Right renal pelvis (tissue), 4 donors: ENCODE measurements at places on chromosomes 6 and 20.

DNA sequence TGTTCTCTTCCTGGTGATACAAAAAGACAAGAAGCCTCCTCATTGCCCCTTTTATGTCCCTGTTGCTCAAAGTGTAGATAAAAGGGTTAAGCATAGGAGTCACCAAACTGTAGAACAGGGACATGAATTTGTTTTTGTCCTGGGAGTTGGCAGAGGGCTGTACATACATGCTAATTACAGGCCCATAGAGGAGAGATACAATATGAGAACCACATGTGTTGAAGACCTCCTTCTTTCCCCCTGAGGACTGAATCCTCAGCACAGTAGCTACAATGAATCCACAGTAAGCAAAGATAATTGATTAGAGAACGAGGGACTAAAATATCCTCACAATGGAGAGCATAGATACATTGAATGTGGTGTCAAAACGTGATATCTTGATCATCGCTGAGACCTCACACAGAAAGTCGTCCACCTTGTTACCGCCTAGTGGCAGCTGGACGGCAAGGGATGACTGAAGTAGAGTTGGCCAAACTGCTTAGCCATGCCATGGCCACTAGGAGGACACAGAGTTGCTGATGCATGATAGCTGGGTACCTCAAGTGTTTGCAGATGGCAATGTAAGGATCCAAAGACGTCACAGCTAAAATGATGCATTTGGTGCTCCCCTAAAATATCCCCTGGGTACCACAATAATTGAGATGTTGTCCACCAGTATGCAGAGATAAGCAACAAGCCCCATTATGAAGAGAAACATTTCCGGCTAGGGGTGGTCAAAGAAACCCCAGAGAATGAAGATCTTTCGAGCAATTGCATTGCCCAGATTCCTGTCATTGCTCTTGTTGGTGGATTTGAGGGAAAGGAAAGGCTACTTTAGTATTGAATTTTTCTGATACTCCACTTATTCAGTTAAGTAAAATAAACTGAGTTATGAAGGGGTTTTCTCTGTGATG lies 15.0 kb downstream of the OR2B3 start:
- no peak for DNase-seq

GRCh38 chr6:2977799-2978590 lies 6.6 kb upstream of the SERPINB6 start:
- no peak for DNase-seq

- no peak for DNase-seq
These were observed 112.8 kb downstream of the INSM1 start for GRCh38 chr20:20480689-20481088.

DNA sequence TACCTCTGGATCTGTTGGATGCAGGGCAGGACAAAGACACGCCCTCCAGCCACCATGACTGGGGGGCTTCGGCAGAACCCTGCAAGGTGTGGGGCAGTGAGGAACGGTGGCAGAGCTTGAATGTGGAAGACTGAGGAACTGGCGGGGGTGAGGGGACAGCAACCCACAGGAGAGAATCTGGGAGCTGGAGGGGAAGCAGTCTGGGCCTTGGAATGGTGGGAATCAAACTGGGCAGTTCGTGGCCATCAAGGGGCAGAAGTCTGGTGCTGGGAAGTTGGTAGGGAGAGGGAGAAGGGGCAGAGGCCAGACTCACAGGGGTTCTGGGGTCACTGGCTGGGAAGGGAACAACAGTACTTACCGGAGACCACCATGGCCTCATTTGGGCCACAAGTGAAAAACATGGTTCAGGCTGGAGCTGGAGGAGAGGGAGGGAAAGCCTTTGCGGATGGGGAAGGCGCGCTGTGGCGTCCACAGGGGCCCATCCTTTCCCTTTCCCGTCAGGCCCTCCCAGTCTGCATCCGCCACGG lies 635 bp downstream of the FLOT1 start:
- no peak for DNase-seq

- no peak for DNase-seq
These were observed 23.5 kb upstream of the PDE7B start for GRCh38 chr6:135828021-135828420.

DNA sequence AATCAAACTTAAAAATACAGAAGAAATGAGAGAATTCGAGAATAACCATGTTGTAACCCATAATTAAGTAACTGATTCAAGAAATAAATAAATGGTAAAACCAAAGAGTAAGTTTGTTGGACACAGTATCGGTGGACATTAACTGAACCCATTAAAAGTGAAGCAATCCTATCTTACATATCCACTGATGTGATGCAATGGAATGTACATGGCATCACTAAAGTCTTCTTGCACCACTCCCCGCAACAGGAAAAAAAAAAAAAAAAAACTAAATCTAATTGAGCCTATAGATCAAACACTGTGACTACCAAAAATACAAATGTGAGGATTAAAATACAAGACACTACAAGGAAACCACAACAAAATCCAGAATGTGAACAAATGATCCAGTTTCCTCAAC lies 7.9 kb downstream of the SNX14 start:
- no peak for DNase-seq

DNA sequence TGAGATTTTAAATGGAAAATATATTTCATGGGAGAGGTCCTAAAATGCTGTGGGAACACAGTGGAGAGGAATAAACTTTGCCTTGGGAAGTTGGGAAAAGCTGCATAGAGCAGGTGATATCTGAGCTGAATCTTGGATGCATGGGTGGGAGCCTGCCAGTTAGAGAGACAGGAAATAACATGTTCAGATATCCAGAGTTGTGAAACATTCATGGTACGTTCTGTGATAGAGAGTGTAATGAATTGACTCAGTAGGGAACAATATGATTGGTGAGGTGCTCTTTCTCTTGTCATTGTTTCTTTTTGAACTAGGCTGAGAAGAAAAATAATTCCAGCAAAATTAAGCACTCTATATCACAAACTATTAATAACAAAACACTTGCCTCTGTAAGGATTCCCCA lies 72.8 kb downstream of the RPS12 start:
- no peak for DNase-seq

GRCh38 chr20:42836339-42836738 lies 353.4 kb downstream of the PTPRT start:
- peak; percentile 5 for DNase-seq

GRCh38 chr6:106579281-106579680 lies 50.0 kb downstream of the RTN4IP1 start:
- no peak for DNase-seq

DNA sequence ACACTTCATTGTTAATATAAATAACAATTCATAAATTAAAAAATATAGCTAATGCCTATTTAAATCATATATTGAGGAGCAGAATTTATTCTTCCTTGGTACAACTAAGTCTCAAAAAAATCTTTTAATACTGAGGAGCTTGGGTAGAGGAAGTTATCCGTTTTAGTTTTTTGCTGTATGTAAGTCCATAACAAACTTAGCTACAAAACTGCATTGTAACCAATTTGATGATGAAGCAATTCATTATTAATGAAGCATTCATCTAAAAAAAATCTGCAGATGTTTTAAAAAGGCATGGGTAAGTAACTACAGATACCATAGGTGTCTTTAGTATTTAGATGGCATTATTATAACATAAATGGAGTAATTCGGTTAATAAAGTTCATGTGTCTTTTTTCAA lies 1.3 kb downstream of the KHDRBS2 start:
- no peak for DNase-seq

DNA sequence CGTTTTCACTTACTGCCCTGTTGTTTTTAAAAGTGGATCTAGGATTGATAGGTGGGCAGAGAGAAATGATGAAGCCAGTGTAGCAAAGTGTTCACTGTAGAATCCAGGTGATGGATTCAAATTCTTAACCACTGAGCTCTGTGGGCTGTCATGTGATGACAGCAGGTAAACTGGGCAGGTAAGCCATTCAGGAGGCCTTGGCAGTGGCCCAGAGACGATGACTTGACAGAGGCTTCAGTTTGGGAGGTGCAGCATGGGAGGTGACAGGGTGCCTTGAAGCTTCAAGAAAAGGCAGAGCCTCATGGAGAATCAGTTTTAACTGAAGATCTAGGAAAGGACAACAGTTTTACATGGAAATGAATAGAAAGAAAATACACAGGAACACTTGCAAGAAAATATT lies 2.0 kb downstream of the NAA20 start:
- no peak for DNase-seq

GRCh38 chr6:15504040-15504495 lies 158.8 kb downstream of the DTNBP1 start:
- DNase-seq = no peak

GRCh38 chr20:47677635-47678453 lies 107.4 kb downstream of the SULF2 start:
- peak; percentile 44 for DNase-seq

DNA sequence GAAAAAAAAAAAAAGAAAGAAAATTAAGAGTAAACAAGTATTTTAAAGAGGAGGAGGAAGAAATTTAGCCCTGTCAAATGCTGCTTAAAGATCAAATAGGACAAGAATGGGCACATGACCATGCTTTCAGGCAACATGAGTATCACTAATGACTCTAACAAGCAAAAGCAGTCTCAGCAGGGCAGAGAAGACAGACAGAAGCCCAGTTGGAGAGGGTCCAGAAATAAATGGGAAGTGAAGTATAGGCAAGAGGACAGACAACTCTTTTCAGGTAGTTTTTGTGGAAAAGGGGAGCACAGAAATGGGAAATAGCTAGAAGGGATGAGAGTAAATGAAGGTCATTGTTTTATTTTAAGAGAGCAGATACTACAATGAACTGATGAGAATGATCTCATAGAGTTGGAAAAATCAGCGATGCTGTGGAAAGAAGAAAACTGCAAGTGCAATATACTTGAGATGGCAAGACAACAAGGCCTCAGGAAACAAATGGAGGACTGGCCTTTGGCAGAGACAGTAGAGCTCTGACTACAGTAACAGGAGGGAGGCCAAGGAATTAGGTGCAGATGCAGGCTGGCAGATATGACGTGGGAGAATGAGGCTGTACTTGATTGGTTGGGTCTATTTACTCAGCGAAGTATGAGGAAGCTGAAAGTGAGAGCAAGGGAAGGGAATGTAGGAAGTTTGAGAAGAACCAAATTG lies 40.3 kb downstream of the KIF6 start:
- DNase-seq = no peak

- DNase-seq = no peak
These were observed 267.6 kb upstream of the SGK1 start for GRCh38 chr6:134585517-134585873.

- no peak for DNase-seq
These were observed 5.5 kb upstream of the DLL1 start for GRCh38 chr6:170296423-170296745.

- DNase-seq = no peak
These were observed 74.0 kb downstream of the PTPRA start for GRCh38 chr20:2946988-2947961.

- DNase-seq = no peak
These were observed 10.1 kb downstream of the SAMHD1 start for GRCh38 chr20:36941401-36941835.

GRCh38 chr6:109879521-109879920 lies 98.6 kb upstream of the GPR6 start:
- DNase-seq = no peak

- no peak for DNase-seq
These were observed 106.6 kb upstream of the NRSN1 start for GRCh38 chr6:24019393-24019792.

- DNase-seq = no peak
These were observed 1.3 kb downstream of the ARHGAP18 start for GRCh38 chr6:129708496-129709195.

- no peak for DNase-seq
These were observed 23.8 kb downstream of the SLCO4A1 start for GRCh38 chr20:62665826-62666735.

DNA sequence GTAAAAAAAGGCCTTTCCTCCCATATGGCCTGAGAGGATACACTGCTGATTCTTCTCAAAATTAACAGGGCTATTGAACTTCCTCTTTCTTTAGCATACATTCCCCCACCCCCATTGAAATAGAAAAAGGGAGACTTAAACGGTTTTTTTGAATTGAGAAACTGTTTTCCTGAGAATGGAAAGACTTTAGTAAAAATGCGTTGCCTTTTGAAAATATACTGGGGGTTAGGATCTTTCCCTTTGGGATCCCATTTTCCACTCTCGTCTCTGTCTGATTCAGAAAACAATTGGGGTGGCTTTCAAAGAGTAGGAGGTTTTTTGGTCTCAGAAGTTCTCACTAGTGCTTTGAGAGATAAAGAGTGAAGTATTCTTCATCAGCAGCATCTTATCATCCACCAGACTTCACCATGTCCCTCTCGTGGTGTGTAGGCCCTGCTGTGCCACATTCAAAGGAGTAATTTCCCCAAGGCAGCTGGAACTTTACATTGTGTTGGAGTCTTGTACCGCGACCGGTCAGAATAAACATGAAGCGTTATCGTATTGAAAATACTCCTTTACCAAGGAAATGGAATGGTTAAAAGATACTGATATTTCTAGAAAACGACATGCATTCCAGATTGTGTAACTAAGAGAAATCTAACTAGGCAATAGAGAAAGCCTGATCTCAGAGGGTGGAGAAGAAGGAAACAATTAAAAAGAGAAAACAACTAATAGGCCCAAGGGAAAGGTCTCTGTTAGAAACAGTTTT lies 10.6 kb downstream of the MYB start:
- DNase-seq = no peak

DNA sequence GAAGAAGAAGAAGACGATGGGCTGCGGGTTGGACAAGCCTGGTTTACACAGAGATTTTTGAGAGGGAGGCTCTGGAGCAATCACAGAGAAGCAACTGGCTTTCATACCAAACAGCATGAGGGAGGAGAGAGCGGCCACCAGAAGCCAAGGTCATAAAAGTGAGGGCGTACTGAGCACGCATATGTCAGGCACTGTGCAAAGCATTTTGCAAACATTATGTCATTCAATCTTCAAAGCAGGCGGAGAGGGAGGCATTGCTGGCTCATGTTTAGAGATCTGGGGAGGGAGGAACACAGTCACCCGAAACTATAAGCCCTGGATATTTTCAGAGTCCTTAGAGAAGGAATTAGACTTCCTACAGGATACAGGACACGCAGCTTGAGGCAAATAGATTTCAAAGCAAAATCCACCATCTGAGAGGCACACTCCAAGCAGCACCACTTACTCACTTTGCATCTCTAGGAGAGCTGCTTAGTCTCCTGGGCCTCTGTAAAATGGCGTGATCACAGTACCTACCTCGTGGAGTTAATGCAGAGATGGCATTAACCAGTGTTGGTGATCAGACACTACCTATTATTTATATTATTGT lies 24.6 kb downstream of the RAMACL start:
- no peak for DNase-seq

DNA sequence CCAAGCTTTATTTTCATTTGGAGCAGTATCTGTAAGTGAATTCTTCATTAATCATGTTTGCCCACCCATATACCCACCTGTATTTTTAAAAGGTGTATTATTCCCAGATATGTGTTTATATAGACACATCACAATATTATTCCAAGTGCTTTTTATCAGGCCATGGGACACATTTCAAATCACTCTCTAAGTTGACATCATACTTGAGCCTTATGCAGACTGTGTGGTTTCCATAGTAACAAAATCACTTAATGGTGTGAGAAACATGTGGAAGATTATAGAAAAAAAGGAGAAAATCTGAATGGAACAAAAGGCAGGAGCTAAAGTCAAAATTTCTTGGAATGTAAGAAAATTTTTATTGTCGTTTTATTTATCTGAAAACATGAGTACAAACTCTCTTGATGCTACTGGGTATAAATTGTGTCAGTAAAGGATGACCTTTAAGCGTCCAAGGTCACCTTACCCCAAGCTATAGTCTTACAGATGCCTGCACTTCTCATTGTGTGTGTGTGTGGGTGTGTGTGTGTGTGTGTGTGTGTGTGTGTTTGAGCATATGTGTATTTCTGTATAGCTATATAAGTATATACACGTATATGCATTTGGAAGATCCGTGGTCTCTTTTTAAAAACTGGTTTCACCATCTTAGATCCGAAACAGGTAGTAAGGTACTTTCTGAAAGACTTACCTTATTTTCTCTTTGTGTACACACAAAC lies 79.8 kb upstream of the CCN6 start:
- no peak for DNase-seq

GRCh38 chr20:12014276-12014675 lies 96.6 kb downstream of the BTBD3 start:
- DNase-seq = no peak
